ENCODE measurements at places on chromosomes 1 and 21. TPM values are rescaled to one million over a fixed set of nuclear protein-coding genes. Genes with fewer than 3 reads are reported as not detected.
A peak's percentile ranks its signal among the peaks of the same experiment; 100 is the strongest.

GRCh38 chr1:14247666-14248065 lies 350.8 kb upstream of the KAZN start:
- no peak overlapping the region for H3K4me3 ChIP-seq
- DNase-seq: no peak
- no peaks in the 10 kb centered on the region for H3K36me3 ChIP-seq
- H3K27me3 ChIP-seq: no peaks in the 10 kb centered on the region
- H3K27ac ChIP-seq: no peak overlapping the region

GRCh38 chr1:43318831-43319230 lies 18.0 kb downstream of the TIE1 start:
- no peak overlapping the region for H3K4me3 ChIP-seq
- H3K36me3 ChIP-seq: no peaks in the 10 kb centered on the region
- H3K4me1 ChIP-seq: peaks cover 6% of the 10 kb centered on the region

GRCh38 chr1:77030401-77031105 lies 163.3 kb downstream of the ST6GALNAC5 start:
- no peak overlapping the region for H3K27ac ChIP-seq
- no peaks in the 10 kb centered on the region for H3K27me3 ChIP-seq
- no peak for DNase-seq
- H3K36me3 ChIP-seq: no peaks in the 10 kb centered on the region
- no peak overlapping the region for H3K4me3 ChIP-seq

DNA sequence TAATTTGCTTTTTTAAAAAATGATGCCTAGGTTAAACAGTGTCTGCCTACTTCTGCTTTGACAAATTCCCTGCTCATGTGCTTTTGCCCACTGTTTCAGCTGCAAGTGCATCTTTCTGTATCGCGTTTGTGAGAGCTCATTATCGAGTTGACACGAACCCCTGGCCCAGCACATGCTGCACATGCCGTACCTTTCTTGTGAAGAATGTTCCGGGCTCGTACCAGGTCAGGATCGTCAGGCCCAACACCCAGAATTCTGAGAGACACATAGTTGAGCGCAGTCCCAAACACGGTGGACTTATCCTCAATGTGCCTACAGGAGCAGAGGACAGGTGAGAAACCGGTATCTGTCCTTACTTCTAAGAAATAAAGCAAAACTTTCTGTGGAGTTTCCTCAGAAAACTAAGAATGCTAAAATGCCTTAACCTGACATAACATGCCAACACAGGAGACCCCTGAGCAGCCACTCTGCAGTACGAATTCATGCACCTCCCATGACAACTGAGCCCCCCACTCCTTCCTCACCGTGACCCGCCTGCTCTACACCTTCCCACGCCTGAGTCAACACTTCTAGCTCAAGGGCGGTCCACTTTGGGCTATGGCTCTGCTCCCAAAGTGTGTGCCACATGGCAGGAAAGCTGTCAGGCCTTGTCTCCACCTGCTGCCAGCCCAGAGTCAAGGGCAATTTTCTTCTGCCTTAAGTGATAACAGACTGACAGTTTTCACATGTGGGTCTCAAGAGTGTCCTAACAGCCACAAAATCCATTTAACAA lies 6.7 kb downstream of the LSS start:
- H3K4me3 ChIP-seq: no peak overlapping the region
- H3K27ac ChIP-seq: peak overlapping the region; percentile 19
- no peak for DNase-seq
- H3K27me3 ChIP-seq: no peaks in the 10 kb centered on the region
- peaks cover 5% of the 10 kb centered on the region for H3K4me1 ChIP-seq

Gene NID1
- total RNA-seq: 19.2 TPM

Gene RIIAD1
- not detected for total RNA-seq

Gene ERG
- total RNA-seq: 4.5 TPM

DNA sequence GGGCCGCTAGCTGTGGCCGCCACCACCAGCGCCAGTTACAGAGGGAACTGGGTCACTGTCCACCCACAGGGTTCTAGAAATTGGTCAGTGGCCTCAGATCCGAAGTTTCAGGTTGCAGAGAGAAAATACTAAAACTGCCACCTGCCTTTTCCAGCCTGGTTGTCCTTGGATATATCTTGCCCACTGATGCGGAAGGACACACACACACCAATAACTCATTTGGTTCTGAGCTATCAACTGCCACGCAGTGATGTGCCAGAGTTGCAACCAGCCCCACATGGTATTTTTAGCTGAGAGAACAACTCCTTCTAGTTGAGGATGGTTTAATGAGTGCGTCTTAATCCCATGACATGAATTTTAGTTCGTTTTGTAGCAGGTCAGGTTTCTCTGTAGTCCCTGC lies 68.1 kb downstream of the SH3BGR start:
- DNase-seq: no peak
- peaks cover 3% of the 10 kb centered on the region for H3K27me3 ChIP-seq
- H3K27ac ChIP-seq: no peak overlapping the region
- H3K4me3 ChIP-seq: no peak overlapping the region
- H3K4me1 ChIP-seq: peaks cover 47% of the 10 kb centered on the region

- H3K4me1 ChIP-seq: peaks cover 17% of the 10 kb centered on the region
- H3K36me3 ChIP-seq: no peaks in the 10 kb centered on the region
- H3K4me3 ChIP-seq: no peak overlapping the region
- peak overlapping the region; percentile 30 for H3K27ac ChIP-seq
- DNase-seq: no peak
Measured at GRCh38 chr21:33884376-33885171, 31.0 kb downstream of the ATP5PO start.

DNA sequence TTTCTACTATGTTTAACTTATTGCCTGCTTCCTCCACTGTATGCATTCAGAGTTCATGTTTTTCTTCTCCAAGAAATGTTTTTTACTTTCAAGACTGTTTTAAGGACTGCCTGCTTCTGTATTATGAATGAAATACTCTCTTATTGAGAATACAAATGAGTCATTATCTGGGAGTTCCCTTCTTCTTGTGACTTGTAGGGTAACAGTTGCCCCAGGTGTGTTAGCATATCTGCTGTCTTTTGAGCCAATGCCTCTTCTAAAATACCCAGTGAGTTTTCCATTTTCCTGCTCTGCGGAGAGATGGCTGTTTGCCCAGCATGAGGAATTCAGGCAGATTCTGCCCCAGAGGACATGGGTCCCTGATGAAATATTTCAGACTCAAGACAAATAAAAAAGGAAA lies 34.1 kb upstream of the ST6GALNAC5 start:
- H3K36me3 ChIP-seq: no peaks in the 10 kb centered on the region
- no peak for DNase-seq
- no peaks in the 10 kb centered on the region for H3K27me3 ChIP-seq
- H3K4me1 ChIP-seq: no peaks in the 10 kb centered on the region

Gene LPAR3
- total RNA-seq: 26.8 TPM

- no peak overlapping the region for H3K27ac ChIP-seq
- H3K27me3 ChIP-seq: peaks cover 20% of the 10 kb centered on the region
- H3K4me3 ChIP-seq: peak overlapping the region; percentile 89
- H3K36me3 ChIP-seq: peaks cover 13% of the 10 kb centered on the region
- DNase-seq: no peak
- peaks cover 7% of the 10 kb centered on the region for H3K4me1 ChIP-seq
Measured at GRCh38 chr1:228109962-228110488, 926 bp upstream of the MRPL55 start.

GRCh38 chr1:186878356-186878755 lies 49.6 kb downstream of the PLA2G4A start:
- DNase-seq: no peak
- H3K36me3 ChIP-seq: no peaks in the 10 kb centered on the region
- no peak overlapping the region for H3K27ac ChIP-seq
- peaks cover 31% of the 10 kb centered on the region for H3K4me1 ChIP-seq
- H3K4me3 ChIP-seq: no peak overlapping the region

- H3K36me3 ChIP-seq: peaks cover 11% of the 10 kb centered on the region
- H3K27me3 ChIP-seq: no peaks in the 10 kb centered on the region
- no peaks in the 10 kb centered on the region for H3K4me1 ChIP-seq
- no peak overlapping the region for H3K27ac ChIP-seq
Measured at GRCh38 chr21:44420416-44421205, 34.7 kb upstream of the LRRC3 start.

GRCh38 chr1:30359539-30360220 lies 363.7 kb downstream of the MATN1 start:
- H3K27me3 ChIP-seq: no peaks in the 10 kb centered on the region
- no peak for DNase-seq
- H3K27ac ChIP-seq: no peak overlapping the region
- H3K4me3 ChIP-seq: no peak overlapping the region
- no peaks in the 10 kb centered on the region for H3K36me3 ChIP-seq

Gene LCE1D
- total RNA-seq: not detected

DNA sequence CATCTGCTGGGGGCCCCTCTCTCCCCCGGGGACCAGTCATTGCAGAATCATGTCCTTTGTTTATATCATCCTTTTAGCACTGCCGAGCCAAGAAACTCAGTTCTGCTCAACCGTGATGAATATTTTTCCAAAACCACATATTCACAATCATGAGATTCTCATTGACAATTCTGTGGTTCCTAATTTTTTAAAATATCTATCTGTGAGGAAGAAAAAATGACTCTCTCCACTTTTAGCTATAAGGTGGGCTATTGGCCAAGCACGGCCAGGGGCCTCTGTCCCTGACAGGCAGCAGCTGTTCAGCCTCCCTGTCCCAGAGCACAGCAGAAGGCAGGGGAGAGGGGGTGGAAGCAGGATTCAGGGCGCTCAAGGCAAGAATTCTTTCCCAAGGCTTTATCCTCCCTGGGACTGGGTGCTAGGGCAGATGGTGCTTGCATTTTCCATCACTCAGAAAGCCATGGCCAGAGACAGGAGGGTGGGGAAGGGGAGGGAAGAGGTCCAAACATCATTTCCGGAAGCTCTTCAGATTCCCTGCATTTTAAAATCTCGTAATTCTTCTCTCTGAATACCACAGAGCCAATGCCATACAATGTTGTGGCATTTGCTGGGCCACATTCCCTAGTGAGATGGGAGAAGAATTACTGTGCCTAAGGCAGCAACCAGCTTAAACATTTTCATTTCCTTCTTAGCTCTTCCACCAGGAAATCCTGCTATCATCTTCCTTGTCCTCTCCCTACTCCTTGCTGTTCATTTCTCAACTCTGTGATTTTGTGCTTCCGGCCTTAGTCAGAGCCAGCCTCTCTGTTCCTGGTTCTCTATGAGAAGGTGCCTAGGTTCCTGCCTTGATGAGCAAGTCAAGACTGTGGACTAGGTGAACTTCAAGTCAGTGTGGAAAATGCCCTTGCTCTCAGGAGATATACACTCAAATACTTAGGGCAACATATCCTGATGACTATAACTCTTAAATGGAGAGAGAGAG lies 60.3 kb downstream of the KCNJ6 start:
- peaks cover 8% of the 10 kb centered on the region for H3K4me1 ChIP-seq
- no peak overlapping the region for H3K27ac ChIP-seq
- peaks cover 3% of the 10 kb centered on the region for H3K36me3 ChIP-seq
- no peaks in the 10 kb centered on the region for H3K27me3 ChIP-seq
- H3K4me3 ChIP-seq: no peak overlapping the region

GRCh38 chr1:189500778-189501177 lies 976.9 kb downstream of the BRINP3 start:
- H3K27me3 ChIP-seq: no peaks in the 10 kb centered on the region
- no peaks in the 10 kb centered on the region for H3K36me3 ChIP-seq
- H3K27ac ChIP-seq: no peak overlapping the region
- no peak overlapping the region for H3K4me3 ChIP-seq

Gene ANKRD34A
- 0.21 TPM for total RNA-seq

Gene KIAA1614
- total RNA-seq: 3.3 TPM

- H3K4me1 ChIP-seq: no peaks in the 10 kb centered on the region
- no peak overlapping the region for H3K4me3 ChIP-seq
- H3K27me3 ChIP-seq: no peaks in the 10 kb centered on the region
- H3K36me3 ChIP-seq: peaks cover 35% of the 10 kb centered on the region
- no peak for DNase-seq
Measured at GRCh38 chr21:46516068-46516467, 57.4 kb downstream of the DIP2A start.

DNA sequence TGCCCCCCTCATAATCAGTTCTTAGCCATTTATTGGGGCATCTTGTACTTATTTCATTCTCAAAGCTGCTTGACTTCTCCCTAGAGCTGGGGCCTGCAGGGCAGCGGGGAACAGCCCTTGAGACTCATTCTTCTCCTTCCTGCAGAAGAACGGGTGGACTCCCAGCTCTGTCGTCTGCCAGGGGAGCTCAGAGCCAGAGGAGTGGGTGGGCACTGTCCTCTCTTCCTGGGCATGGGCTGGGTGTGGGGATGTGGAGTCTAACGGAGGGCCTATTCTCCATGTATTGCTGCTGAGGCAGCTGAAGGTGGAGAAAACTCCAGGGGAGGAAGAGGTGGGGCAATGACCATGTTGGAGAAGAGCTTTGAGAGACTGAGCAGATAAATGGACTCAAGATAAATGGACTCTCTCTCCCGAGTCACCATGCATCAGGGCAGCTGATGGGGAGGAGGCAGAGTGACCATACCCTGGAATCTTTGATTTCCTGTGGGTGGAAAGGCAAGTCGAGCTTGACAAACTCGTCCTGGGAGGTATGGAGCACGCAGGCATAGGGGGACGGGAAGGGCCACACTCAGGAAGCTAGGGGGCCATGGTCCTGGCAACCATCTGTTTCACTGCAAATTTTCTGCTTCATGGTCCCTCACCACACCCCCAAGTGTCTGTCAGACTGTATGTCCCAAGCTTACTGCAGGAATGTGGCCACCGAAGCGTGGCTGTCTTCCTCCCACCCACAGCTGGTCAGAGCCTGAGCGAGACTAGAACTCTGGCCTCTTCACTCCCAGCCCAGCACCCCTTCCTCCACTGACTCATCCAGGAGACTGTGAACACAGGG lies 56.9 kb upstream of the ATP2B4 start:
- H3K36me3 ChIP-seq: no peaks in the 10 kb centered on the region
- no peaks in the 10 kb centered on the region for H3K27me3 ChIP-seq
- no peak overlapping the region for H3K4me3 ChIP-seq
- no peak overlapping the region for H3K27ac ChIP-seq
- no peak for DNase-seq
- peaks cover 14% of the 10 kb centered on the region for H3K4me1 ChIP-seq
